Choroid plexus epithelial cell (primary cell): ENCODE measurements at places on chromosomes 1 and 21.

- DNase-seq, result no peak
These were observed 3.4 kb upstream of the TAF13 start for GRCh38 chr1:109079240-109079622.

GRCh38 chr1:178566187-178566586, 53.3 kb downstream of the TEX35 start:
- DNase-seq, result peak; percentile 18

DNA sequence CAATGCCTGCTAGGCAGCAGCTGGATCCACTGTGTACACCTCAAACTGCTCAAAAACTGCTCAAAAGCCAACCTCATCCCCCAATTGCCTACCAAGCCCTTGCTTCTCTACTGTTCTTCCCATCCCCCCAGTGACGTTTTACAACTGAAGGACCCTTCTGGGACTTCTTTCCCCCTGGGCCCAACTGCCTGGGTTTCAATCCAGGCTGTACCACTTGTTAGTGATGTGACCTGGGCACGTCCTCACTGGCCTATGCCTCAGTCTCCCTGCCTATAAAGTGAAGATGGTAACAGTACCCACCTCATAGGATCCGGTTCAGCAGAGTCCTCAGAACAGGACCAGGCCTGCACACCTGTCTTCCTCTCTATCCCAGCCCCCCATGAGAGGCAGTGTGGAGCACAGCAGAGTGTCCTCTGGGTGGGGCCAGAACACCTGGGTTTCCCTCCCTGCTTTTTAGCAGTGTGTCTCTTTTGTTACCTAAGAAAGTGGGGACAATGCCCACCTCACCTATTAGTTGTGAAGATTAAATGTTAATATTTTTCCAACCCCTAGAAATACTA, 1.9 kb upstream of the TEKT2 start:
- DNase-seq, result no peak

GRCh38 chr1:233368789-233369130, 41.2 kb downstream of the MAP3K21 start:
- no peak for DNase-seq

- DNase-seq, result no peak
These were observed 26.6 kb downstream of the MSTO1 start for GRCh38 chr1:155636397-155637153.

GRCh38 chr1:56958526-56958925, 7.3 kb downstream of the C8B start:
- peak; percentile 19 for DNase-seq

DNA sequence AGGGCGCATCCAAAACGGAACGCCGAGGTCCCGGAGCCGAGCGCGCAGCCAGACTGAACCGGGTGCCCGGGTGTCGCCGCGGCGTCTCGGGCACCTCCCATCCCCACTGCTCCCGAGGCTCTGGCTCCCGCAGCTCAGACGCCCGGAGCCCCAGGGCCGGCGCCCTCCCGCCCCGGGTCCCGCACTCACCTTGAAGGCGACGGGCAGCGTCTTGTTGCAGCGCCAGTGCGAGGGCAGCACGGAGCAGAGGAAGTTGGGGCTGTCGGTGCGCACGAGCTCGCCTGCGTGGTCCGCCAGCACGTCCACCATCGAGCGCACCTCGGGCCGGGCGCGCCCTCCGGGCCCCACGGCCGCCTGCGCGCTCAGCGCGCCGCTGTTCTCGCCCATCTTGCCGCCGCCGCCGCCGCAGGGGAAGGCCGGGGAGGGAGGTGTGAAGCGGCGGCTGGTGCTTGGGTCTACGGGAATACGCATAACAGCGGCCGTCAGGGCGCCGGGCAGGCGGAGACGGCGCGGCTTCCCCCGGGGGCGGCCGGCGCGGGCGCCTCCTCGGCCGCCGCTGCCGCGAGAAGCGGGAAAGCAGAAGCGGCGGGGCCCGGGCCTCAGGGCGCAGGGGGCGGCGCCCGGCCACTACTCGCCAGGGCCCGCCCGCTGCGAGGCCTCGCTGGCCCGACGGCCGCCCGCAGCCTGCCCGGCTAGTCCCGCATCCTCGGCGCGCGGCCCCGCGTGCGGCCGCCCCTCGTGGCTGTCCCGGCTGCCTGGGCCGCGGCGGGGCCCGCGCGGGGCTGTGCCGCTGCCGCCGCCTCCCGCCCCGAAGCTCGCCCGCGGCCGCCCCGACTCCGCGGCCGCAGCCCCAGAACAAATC, 447 bp downstream of the RUNX3 start:
- no peak for DNase-seq

DNA sequence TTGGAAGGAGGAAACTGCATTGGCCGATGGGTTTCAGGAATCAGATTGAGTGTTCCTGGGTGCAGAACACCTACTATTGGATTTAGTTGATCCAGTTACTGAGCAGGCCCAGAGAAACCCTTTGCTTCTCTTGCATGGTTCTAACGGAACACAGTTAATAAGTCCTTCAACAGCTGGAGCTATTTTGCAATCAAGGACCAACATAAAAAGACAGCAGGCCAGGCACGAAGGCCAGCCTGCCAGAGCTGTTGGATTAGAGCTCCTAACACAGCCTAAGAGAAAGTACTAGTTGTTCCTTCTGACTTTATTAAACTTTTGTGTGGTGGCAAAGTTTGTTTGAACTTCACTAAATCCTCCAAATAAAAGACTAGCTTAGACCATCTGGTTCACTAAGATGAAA, 148.0 kb upstream of the LMO4 start:
- no peak for DNase-seq

GRCh38 chr1:200530623-200531261, 89.8 kb downstream of the KIF14 start:
- no peak for DNase-seq

DNA sequence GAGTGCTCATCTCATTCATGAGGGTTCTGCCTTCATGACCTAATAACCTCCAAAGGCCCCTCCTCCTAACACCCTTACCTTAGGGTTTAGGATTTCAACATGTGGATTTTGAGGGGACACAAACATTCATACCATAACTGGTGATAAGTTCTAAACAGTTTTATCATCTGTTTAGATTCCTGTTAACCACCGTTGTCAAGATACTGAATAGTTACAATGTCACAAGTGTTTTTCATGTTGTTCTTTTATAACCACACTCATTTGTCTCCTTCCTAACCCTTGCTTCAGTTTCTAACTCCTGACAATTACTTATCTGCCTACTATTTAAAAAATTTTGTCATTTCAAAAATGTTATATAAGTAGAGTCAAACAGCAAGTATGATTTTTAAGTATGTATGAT, 86.0 kb downstream of the NCAM2 start:
- peak; percentile 80 for DNase-seq

GRCh38 chr1:230827801-230828200, 40.5 kb downstream of the C1orf198 start:
- DNase-seq, result no peak

DNA sequence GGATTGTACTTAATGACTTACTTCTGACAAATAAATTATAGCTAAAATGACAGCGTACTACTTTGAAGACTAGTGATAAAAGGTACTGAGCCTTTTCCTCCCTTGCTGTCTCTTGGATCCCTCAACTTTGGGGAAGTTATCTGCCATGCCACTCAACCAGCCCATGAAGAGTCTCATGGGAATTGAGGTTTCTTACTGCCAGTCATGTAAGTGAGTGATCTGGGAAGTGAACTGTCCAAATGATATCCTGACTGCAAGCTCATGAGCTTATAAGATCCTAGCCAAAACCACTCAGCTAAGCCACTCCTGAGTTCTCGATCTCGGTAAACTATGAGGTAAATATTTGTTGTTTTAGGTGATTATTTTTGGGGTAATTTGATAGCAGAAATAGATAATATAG, 247.8 kb downstream of the NCAM2 start:
- DNase-seq, result no peak

DNA sequence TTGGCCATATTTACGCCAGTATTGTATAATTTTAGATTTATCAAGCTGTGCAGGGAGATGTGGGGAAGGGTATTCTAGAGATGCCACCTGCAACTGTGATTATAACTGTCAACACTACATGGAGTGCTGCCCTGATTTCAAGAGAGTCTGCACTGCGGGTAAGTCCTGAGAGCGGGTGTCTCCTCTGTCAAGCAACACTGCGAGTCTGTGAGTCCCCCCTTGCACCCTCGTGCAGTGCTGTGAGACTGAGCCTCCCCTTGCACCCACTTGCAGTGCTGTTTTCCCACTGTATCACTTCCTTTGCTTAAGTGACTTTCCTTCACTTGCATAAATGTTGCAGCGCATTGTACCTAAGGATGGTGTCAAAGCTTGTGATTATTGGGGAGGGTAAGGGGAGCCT, 75.0 kb downstream of the TPR start:
- DNase-seq, result no peak

GRCh38 chr1:234871039-234871709, 257.5 kb downstream of the TOMM20 start:
- DNase-seq, result no peak

DNA sequence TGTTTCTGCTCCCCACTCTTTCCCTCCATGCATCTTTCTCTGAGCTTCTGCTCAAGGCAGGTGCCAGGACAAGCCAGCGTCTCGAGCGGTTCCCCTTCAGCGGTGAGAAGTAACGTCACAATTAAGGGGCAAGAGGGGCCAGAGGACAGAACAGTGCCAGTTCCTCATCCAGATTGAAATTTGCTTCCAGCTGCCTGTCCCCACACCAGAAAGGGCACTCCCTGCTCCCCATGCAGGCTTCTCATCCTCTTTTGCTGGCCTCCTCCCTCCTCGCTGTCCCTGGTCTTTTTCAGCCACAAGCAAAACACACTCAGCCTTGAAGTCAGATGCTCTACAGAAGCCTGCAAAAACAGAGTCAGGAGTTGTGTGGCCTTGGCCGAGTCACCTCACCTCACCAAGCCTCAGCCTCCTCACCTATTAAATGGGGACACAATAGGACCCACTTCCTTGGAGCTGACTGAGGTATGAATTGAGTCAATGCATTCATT, 35.0 kb upstream of the ECE1 start:
- no peak for DNase-seq

DNA sequence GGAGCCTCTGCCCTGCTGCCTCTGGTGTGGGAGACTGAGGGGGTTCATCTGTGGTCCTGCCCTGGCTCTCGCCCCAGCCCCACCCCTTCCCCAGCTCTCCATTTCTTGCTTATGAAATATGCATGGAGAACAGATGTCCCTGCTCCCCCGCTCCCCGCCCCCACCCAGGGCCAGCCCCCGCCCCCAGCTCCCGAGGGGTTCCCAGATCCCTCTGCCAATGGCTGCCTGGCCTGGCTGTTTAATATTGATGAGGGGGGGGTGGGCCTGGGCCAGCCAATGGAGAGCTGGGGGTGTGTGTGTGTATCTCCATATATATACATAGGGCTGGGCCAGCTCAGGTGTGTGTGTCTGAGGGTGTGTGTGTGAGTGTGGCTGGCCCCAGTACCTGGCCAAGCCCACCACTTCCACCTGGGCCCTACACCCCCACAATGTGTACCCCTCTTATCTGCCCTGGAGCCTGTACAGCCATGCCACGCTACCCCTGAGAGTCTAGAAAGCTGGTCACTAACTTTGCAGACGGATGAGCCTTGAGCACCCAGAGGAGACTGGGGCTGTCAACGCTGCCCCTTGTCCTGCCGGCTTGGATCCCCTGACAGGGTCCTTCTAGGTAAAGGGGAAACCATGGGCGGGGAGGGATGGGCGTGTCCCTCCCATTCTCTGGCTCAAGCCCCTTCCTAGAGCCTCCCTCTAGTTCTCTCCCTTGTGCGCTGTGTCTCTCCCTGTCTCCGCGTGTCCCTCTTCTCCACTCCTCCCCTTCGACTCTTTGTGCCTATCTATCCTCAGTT, at the start of gene NHLH1:
TSS of gene NHLH1 (plus strand) at position 341 of the 785 bp plus-strand sequence. CDS start 3,661 bp downstream, outside the sequence.
- DNase-seq, result no peak

DNA sequence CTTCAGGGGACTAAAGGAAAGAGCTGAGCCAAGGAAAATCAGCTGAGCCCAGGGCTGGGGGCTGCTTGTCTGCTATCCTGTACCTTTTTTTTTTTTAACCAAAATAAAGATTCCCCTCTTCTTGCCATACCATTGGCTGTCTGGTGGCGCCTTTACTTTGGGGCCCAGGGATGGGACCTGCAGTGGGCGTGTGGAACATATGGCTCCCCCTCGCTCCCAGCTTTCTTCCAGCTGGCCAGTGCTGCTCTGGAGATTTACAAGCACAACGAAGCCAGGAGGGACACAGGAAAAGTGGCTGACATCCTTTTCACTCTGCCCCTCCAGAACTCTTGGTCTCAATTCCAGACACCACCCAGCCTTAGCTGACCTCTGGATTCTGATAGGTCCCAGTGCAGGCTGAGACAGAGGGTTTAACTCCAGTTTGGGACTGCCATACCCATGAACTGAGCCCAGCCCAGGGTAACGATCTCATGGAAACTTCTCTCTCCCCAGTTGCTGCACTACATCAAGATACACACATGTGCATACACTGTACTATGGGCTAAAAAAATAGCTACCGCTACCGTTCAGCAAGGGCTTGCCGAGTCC, 5.4 kb upstream of the SFN start:
- no peak for DNase-seq

DNA sequence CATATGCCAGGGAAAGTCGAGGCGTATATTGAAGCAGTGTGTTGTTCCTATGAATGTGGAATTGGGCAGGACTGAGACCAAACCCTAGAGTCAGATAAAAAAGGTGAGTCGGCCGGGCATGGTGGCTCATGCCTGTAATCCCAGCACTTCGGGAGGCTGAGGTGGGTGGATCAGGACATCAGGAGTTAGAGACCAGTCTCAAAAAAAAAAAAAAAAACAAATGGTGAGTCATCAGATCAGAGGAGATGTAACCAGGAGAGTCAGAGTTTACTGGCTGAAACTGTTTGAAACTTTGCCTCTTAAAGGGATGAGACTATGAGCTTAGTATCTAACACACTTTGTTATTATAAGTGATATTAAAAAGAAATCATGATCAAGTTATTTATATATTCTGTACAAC, 26.4 kb upstream of the SYCP1 start:
- peak; percentile 22 for DNase-seq

GRCh38 chr1:2428490-2428889, 16.1 kb upstream of the PEX10 start:
- no peak for DNase-seq

- DNase-seq, result no peak
These were observed 53.4 kb upstream of the GJB5 start for GRCh38 chr1:34701326-34702060.

DNA sequence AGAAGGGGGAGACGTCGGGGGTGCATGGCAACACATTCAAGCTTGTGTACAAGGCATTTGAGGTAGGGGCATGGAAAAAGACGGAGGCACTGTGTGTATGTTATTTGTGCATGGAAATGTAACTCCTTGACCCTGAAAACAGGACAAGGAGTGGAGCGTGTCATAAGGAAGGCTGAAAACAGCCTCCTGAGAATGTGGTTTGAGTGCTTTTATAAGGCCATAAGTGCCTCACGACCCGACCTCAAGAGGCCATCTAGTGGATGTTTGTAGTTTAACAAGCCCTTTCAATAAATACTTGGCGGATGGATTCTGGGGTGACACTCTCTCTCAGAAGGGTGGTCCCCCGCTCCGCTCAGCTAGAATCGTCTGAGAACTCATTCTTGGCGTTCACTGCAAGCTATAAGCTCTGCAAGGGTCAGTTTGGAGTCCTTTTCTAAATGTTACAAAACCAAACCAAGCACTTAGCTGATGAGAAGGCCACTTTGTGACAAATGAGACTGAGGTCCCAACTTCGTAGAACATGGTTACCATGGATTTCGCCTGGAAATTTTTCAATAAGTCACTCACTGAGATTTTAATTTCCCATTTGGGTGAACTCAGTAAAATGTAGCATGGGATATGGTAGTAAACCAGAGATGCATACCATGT, 38.8 kb upstream of the CLCA4 start:
- peak; percentile 74 for DNase-seq

- DNase-seq, result no peak
These were observed 930 bp downstream of the DHCR24 start for GRCh38 chr1:54885807-54886723.
